NB4 (cell line): ENCODE measurements at places on chromosomes 5 and 9.

DNA sequence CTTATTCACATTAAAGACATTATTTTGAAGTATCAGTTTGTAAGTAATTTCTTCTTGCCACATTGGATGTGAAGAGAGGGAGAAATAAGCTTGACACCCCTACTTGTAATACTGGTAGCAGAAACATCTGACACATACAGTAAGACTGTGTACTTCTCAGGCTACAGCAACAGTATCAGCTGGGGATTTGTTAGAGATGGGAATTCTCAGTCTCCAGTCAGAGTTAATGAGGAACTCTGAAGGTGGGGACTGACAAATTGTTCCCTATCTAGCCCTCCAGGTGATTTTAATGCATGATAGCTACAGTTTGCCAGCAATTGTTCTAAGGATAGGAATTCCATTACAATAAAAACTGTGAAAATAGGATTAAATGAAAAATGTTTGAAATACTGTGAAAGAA lies 524.8 kb downstream of the PRR16 start:
- DNase-seq, result no peak

DNA sequence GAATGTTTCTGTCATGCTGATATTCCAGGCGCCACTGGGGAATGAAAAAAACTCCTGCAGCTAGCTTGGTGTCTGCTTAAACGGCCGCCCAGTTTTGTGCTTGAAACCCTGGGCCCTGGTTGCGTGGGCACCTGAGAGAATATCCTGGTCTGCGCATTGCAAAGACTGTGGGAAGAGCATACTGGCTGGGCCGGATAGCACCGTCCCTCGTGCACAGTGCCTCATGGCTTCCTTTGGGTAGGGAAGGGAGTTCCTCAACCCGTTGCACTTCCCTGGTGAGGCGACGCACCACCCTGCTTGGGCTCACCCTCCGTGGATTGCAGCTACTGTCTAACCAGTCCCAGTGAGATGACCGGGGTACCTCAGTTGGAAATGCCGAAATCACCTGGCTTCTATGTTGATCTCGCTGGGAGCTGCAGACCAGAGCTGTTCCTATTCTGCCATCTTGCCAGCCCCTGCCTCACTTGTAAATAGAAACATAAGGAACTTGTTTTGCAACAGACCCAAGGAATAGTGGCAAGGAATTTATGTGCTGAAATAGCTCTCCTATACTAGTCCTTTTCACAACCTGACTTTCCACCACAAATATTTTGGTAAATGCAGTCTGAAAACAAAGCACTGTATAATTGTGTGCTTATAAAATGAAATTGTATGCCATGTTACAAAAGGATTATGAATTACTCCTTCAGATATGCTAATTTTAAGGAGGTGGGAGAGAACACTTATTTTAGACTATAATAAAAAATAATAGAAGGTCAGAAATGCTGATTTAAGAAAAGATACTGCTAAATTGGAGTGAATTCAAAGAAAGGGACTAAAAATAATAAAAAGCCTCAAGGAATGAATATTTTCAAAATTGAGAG lies 90.3 kb downstream of the ADAMTSL1 start:
- DNase-seq, result no peak

- no peak for DNase-seq
Observed at GRCh38 chr9:37943345-37944265, 39.7 kb upstream of the SLC25A51 start.

DNA sequence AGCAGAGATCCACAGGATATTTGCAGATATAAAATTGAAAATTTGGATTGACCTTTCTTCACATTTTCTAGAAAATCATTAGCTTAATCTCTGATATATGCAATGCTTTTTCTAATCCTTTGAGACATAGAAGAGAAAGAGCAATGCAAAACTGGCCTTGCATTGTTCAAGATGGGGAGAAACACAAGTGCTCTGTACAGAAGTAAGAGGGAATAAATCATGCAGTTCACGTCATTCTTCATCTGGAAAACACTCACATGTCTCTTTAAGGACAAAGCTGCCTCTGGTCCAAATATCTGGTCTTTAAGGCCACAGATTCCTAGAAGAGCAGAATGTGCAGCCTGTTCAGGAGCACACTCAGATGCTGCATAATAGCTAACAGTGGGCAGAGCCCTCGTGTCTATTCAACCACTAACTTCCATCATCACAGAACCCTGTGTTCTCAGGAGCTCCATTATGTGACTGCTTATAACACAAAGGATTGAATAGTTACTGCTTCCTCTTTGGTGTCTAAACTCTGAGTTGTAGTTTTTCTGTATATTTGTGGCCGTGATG lies 277.5 kb downstream of the PLK2 start:
- DNase-seq, result no peak

GRCh38 chr9:110083866-110084265 lies 124.1 kb downstream of the C9orf152 start:
- no peak for DNase-seq

GRCh38 chr9:125088752-125089151 lies 54.6 kb downstream of the SCAI start:
- no peak for DNase-seq

DNA sequence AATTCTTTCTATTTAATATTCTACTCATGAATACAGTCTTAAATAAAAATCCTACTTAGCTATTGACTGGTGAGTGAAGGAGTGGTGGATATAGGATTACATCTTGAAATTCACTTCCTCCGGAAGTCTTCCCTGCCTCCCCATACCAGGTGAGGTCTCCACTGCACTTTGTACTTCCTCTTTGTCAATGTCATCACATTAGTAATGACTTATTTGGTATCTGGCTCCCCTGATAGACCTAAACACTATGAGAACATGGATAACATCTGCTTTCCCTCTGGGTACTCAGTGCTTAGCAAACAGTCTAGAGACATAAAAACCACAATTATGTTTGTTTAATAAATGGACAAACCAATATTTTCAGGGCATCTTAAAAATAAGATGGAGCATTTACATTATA lies 532.1 kb downstream of the PDE4D start:
- peak; percentile 27 for DNase-seq

GRCh38 chr9:136837146-136837855 lies 5.0 kb upstream of the AJM1 start:
- no peak for DNase-seq

DNA sequence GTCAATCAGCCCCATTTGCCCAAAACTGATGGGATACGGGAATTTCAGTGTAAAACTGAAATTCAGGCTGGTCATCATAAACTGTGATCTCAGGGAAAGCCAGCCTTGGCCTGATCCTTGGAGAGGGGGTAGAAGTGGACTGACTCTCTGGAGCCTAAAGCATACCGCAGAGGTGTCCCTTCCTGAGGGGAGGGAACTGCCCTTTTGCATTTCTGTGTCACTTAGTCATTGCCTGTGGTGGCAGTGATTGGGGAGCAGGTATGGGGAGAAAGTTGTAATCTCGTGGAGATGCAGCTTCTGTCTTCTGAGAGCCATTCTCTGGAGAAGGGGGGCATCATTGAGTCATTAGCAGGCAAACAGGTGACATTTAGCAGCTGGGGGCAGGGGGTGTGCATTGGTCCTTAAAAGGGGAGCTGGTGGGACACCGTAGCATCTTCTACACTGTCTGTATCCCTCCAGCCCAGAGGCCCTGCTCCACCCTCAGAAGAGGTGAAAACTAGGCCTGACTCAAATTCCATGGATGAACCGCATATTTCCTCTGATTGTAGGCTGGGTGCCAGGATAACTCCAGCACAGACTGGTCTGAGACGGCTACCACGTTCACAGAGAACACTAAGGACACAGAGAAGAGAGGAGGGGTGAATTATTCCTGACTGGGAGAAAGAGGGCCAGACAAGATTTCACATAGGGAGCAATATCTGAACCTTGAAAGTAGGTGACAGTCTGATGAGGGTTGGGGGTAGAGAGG lies 143.3 kb downstream of the SEC61B start:
- no peak for DNase-seq

- no peak for DNase-seq
Observed at GRCh38 chr9:90916147-90916734, 114.6 kb downstream of the SYK start.

DNA sequence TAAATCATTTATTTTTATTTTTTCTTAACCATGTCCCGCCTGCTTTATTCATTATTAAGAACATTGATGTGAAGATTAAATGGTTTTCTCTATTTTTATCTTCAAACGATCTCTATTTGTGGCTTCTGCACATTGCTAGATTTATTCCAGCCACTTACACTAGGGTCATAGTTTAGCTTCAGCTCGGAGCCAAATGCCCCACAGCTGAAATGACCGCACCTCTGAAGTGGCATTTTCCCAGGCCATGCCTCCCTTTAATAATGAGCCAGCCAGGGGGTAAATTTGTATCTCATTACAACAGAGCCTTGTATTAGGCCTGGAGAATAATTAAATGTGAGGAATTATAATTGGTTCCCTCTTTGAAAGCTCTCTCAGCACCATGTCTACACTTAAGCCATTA lies 89.4 kb downstream of the DOCK8 start:
- DNase-seq, result no peak

DNA sequence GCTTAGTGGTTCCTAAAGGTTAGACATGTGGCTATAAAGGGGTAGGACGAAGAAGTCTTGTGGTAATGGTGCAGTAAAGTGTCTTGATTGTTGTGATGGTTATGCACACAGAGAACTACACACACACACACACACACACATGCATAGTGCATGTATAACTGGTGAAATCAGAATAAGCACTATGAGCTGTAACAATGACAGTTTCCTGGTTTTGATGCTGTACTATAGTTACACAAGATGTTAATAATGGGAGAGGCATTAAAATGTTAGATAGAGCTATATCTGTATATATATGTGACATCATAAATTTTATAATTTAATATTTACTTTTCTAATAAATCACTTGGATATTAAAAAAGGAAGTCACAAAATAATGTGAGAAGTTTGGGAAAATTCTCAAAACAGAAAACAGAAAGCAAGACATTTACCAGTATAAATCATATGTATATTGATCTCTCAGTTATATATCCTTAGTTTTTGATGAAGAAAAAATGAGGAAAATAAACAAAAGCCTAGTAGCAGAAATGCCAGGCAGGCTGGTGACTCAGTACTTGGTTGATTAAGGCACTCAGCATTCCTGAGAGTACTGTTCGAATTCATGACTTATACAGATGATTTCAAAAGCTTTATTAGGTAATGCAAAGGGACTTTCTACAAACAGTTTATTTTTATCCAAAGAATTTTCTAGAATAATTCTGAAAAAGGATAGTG lies 350.5 kb upstream of the DAB2 start:
- no peak for DNase-seq

- DNase-seq, result no peak
Observed at GRCh38 chr5:167819406-167819805, 472.0 kb upstream of the WWC1 start.

DNA sequence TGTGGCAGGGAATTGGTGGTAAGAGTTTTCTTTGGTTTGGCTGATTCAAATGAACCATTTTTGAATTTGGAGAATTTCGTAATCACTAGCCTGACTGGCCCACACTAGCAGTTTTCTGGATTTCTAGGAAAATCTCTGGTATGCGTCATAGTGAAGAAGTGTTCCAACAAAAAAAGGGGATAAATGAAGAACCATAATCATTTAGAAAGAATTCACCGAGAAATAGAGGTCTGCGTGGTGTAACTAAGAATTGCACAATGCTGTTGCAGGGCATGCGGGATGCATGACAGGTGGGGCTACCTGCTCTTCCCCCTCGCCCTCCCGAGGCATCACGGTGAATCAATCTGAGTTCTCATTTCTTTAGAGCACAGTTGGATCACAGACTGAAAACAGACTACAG lies 232.3 kb upstream of the PAPPA start:
- no peak for DNase-seq

DNA sequence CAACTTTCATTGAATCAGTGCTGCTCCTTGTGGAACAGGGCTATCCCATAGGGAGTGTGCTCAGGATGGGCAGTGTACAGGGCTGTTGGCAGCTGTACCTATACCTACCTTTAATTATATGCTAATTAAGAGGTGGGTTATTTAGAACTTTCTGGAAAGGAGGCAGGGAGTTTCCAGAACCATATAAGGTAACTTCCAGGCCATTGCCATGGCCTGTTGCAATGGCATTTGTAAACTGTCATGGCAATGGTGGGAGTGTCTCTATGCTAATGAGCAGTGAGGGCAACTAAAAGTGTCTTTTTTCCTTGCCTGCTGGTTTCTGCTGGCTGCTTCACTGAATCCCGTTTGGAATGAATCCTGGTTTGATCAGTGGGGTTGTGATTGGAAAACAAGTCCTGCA lies 2.3 kb upstream of the ARHGAP26 start:
- DNase-seq, result no peak

DNA sequence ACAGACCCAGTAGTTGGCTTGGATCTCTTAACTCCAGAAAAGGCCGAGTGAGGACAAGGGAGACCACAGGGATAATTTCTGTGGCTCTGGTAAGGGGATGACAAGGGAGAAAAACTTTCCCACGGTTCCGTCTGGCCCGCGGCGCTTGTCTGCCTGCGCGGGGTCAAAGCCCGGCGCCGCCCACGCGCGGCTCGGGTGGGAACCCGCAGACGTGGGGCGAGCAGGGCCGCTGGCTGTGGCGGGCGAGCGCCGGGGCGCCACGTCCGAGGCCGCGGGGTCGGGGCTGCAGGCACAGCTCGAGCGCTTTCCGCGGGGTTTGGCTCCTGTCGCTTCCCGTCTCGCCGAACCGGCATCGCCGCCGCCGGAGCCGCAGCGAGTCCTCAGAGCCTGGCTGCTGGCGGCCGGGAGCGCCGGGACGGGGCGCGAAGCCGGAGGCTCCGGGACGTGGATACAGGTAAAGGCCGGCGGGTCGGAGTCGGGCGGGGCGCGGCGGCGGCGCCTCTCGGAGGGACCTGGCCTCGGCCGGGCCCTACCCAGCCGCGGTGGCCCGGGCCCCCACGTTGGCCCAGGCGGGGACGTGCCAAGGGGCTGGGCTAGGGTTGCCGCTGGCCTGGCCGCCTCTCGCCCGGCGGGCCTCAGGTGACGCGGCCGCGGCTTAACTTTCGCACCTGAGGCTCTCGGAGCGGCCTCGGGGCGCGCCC lies at the start of gene RNF180:
Gene RNF180 (plus strand): TSS at position 344 of the 701 bp plus-strand sequence. CDS start 34,965 bp downstream, outside the sequence.
- no peak for DNase-seq

- DNase-seq, result no peak
Observed at GRCh38 chr9:73579823-73580222, 428.2 kb downstream of the ANXA1 start.

- no peak for DNase-seq
Observed at GRCh38 chr5:36369219-36369690, 67.6 kb upstream of the RANBP3L start.

DNA sequence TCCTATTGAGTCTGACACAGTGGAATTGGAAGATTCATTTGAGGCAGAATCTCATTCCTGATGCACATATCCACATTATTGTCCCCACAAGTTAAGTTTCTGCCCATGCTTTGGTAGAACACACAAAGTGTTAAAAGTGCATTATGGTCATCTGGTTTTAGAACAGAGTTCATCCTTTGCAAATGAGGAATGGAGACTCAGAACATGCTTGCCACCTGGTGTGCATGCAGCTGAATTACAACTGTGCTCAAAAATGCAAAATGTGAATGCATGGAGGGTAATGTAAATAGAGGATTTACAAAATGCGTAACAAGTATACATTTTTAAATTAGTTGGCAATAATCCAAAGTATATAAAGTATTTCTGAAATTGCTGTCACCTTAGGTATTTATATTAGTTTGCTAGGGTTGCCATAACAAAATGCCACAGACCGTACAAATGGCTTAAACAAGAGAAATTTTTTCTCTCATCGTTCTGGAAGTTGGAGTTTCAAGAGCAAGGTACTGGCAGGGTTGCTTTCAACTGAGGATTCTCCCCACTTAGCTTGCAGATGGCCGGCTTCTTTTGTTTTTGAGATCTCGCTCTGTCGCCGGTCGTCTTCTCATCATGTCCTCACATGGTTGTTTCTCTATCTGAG lies 671.1 kb downstream of the TAF11L14 start:
- peak; percentile 50 for DNase-seq
